Activated CD4-positive, CD25-positive, alpha-beta regulatory T cell treated with anti-CD3 and anti-CD28 coated beads, Interleukin-2, amount 50 U/mL, for 16 hours (primary cell): ENCODE measurements at places on chromosomes 16 and 17.

GRCh38 chr16:56115817-56116576 is 75.3 kb upstream of the GNAO1 start:
- no peak for DNase-seq

DNA sequence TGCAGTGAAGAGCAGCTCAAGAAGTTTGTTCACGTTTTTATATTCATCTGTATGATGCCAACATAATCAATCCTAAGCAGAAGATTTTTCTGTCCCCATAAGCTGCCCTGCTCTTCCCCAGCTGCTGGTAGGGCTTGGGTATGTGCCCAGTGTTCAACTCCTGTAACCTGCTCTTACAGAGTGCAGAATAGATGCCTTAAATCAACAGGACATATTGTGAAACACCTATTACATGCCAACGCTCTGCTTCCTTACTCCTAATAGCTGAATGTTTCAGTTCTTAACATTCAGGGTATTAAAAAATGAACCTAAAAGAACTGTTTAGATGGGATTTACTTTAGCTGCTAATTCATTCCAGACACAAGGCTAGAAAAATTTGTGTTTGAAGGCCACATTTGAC is 190.9 kb downstream of the HS3ST3A1 start:
- no peak for DNase-seq

DNA sequence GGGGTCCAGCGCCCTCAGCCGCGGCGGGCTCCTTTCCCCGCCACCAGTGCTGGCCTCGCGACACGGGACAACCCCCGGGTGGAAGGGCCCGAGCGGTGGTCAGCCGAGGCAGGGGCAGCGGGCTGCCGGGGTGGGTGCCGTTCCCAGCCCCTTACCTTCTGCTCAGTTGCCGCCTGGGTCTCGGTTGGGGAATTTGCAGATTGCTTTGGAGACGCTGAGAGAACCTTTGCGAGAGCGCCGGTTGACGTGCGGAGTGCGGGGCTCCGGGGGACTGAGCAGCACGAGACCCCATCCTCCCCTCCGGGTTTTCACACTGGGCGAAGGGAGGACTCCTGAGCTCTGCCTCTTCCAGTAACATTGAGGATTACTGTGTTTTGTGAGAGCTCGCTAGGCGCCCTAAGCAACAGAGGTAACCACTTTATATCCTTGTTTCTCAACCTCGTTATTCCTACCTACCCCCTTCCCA is 381 bp downstream of the CTNS start:
- no peak for DNase-seq

DNA sequence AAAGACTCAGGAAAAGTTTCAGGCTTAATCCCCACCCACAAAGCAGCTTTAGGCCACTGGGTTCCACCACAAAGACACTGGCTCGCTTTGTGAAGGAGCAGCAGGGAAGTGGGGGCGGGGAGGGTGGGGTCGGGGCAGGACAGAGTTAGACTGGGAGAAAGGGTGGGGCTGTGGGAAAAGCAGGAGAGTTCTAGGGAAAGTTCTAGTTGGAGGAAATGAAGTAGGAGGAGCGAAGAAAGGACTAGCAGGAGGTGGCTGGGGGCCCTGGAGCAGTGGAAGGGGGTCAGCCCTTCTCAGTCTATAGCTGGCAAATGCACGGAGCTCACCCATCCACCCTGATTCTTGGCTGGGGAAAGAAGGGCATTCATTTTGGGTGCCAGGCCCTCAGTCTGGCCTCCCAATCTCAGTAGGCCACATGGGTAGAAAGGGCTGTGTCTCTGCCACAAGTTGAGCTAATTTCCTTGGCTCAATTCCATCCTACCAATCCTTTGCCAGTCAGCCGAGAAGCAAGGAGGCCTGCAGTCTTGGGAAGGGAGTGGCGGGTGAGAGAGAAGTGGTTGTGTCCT is 4.6 kb downstream of the INPP5K start:
- DNase-seq: no peak

- no peak for DNase-seq
These were observed 48.0 kb downstream of the SRL start for GRCh38 chr16:4193920-4194319.

DNA sequence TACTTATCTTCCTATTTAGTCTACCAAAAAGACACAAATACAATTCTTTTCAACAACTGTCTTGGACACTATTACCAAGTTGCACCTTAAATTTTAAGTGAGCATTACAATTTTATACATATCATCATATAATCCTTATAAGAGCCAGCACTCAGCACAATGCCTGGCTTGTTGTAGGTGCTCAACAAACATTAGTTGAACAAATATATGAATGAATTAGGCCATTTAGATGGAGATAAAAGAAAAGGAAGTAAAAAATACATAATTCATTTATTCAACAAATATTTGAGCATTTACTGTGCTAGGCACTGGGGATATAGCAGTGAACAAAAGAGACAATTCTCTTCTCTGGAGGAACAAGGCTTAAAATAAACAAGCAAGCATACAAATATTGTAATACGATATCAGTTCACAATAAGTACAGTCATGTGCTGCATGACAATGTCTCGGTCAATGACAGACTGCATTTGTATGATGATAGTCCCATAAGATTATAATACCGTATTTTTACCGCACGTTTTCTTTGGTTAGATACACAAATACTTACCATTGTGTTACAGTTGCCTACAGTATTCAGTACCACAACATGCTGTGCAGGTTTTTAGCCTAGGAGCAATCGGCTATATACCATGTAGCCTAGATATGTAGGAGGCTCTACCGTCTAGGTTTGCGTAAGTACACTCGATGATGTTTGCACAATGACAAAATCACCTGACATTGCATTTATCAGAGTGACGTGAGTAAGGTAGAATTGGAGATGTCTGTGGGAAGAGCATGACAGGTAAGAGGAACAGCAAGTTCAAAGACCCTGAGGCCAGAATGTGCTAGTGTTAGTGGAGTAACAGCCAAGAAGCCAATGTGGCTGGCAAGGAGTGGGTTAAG is 86.4 kb upstream of the HS3ST2 start:
- no peak for DNase-seq

DNA sequence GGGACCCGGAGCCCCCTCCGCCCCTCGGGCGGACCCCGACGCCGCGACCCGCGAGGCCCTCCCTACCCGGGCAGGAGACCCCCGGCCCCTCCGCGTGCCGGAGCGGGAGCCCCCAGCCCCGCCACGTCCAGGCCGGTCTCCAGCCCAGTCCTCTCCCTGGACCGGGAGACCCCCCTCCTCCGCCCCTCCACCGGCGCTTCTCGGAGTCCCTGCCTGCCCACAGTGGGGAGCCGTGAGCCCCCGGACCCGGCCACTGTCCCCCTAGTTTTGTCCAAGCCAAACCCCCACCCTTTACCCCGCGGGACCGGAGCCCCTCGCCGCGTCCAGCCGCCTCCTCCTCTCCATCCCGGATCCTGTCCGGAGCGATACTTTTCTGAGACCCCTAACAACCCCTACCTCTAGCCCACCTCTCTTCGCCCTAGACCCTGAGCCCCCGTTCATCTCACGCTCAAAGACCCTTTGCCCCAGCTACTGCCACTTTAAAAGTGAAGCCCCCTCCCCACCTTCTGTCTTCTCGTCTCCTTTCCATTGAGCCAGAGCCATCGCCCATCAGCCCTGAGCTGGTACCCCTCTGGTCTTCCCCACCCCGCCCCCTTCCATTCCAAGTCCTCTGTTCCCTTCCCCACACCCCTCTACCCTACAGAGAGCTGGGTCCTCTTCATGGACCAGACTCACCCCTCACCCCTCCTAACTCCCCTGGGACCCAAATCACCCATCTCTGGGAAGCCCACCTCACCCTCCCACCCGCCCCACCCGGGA is 1.0 kb downstream of the NECAB2 start:
- DNase-seq: no peak

- DNase-seq: no peak
These were observed 192.6 kb upstream of the PSMD7 start for GRCh38 chr16:74104022-74104421.

GRCh38 chr16:28298511-28298878 is 6.2 kb downstream of the SBK1 start:
- DNase-seq: no peak

- DNase-seq: no peak
These were observed 136.7 kb upstream of the FAM20A start for GRCh38 chr17:68737761-68738443.

GRCh38 chr17:41563607-41564170 is 8.2 kb downstream of the KRT9 start:
- DNase-seq: no peak

DNA sequence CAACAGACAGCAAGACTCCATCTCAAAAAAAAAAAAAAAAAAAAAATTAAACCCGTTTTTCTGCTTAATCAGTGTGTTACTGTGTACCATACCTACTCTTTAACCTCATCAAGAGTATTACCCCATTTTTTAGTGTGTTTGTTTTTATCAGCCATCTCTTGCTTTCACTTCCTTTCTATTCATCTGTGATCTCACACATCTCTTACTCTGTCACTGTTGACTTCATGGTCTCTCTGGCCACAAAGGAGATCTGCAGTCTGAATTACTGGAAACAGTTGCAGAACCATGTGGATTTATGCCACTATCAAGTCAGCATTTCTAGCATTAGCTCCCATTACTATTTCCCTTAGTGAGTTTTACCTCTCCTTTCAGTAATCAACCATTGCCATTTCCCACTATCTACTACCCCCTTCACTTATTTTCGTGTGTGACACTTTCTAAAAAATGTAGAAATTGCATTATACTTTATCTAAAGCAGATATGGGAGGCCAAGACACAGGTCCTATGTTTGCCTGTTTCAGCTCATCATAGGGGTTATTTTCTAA is 20.1 kb downstream of the NDEL1 start:
- no peak for DNase-seq
